ENCODE measurements at places on chromosomes 12 and 14. TPM values are rescaled to one million over a fixed set of nuclear protein-coding genes. Genes with fewer than 3 reads are reported as not detected.

The GALNT9 gene
- total RNA-seq, result 1.5 TPM

The DEPDC4 gene
- total RNA-seq, result 2.0 TPM

The TAS2R43 gene
- 0.94 TPM for total RNA-seq

- no peaks in the 10 kb centered on the region for H3K4me1 ChIP-seq
- H3K36me3 ChIP-seq, result no peaks in the 10 kb centered on the region
- H3K27me3 ChIP-seq, result no peaks in the 10 kb centered on the region
- no peak overlapping the region for H3K4me3 ChIP-seq
- no peak overlapping the region for H3K27ac ChIP-seq
These were observed 31.5 kb downstream of the PHETA1 start for GRCh38 chr12:111337371-111337770.

DNA sequence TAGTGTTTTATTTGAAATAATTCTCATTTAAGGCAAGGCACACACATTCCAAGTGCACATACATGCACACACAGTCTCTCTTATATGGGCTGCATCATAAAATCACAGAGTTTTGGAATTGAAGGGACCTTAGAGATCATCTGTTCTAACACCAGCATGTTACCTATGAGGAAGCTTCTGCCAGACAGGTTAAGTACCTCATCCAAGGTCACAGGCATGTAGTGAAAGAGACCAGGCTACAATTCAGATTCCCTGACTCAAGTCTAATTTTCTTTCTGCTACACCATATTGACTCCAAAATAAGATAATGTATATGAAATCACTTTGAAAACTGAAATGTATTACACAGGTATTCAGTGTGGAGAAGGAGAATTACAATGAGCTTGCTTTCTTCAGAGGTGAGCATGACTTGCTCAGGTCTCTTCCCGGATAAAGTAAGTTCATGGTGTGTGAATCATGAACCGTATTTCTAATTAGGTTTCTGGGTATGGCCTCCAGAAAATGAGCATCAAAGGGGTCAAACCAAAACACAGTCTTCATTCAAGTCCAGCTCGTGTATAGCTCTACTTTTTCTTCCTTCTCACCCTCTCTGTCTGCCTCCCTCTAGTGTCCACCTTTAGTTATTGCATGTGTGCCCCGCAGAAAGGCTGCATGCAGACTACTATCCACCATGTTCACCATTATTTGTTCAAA, 411.9 kb downstream of the FUT8 start:
- peak; percentile 82 for DNase-seq
- H3K27me3 ChIP-seq, result no peaks in the 10 kb centered on the region
- no peaks in the 10 kb centered on the region for H3K4me1 ChIP-seq
- no peaks in the 10 kb centered on the region for H3K36me3 ChIP-seq

GRCh38 chr12:98456576-98457573, 58.5 kb upstream of the TMPO start:
- H3K4me3 ChIP-seq, result peak overlapping the region; percentile 6
- H3K4me1 ChIP-seq, result peaks cover 3% of the 10 kb centered on the region
- H3K27ac ChIP-seq, result no peak overlapping the region
- peaks cover 7% of the 10 kb centered on the region for H3K27me3 ChIP-seq
- no peak for DNase-seq
- no peaks in the 10 kb centered on the region for H3K36me3 ChIP-seq

- no peak for DNase-seq
- no peak overlapping the region for H3K4me3 ChIP-seq
- no peaks in the 10 kb centered on the region for H3K27me3 ChIP-seq
These were observed 14.5 kb upstream of the TFCP2 start for GRCh38 chr12:51187370-51187987.

DNA sequence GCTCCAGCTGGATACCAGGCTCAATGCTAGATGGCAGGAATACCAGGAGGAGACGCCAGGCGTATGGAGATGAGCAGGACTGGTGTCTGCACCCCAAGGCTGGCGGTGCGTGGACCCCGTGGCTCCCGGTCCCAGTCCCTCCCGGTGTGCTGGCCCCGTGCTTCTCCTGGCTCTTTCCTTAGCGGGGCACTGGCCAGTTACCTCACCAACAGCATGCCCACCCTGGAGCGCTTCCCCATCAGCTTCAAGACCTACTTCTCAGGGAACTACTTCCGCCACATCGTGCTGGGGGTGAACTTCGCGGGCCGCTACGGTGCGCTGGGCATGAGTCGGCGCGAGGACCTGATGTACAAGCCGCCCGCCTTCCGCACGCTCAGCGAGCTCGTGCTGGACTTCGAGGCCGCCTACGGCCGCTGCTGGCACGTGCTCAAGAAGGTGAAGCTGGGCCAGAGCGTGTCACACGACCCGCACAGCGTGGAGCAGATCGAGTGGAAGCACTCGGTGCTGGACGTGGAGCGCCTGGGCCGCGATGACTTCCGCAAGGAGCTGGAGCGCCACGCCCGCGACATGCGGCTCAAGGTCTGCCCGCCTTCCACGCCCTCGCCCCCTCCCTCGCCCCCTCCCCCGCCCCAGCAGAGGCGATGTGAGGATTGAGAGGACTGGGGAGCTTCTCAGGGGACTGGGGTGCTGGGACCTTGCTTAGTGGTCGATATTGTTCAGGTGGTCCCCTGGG, 14.6 kb downstream of the VASH1 start:
- no peak for DNase-seq
- H3K27ac ChIP-seq, result no peak overlapping the region
- no peaks in the 10 kb centered on the region for H3K27me3 ChIP-seq
- no peaks in the 10 kb centered on the region for H3K36me3 ChIP-seq

DNA sequence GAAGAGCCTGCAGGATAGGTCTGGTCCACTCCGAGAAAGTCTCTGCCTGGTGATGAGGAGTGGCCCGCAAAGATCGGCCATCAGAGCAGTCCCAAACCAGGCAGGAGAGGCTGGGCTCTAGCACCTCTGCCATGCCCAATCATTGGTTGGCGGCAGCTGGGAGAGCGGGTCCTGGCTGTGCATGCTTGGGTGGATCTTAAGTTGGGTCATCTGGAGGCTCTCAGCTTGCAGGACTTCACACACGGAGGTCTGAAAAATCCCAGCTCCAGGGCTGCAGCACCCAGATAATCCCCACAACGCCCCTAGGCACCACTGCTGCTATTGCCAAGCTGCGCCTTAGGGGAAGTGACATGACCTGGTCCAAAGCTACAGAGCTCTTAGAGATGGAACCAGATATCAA, 766.7 kb upstream of the TBX3 start:
- H3K4me1 ChIP-seq, result no peaks in the 10 kb centered on the region
- no peak overlapping the region for H3K27ac ChIP-seq
- no peak for DNase-seq
- H3K4me3 ChIP-seq, result no peak overlapping the region
- H3K36me3 ChIP-seq, result no peaks in the 10 kb centered on the region

GRCh38 chr14:33917661-33918060, 33.2 kb downstream of the EGLN3 start:
- peaks cover 39% of the 10 kb centered on the region for H3K4me1 ChIP-seq
- H3K27ac ChIP-seq, result no peak overlapping the region
- H3K27me3 ChIP-seq, result no peaks in the 10 kb centered on the region
- H3K4me3 ChIP-seq, result no peak overlapping the region
- H3K36me3 ChIP-seq, result no peaks in the 10 kb centered on the region

DNA sequence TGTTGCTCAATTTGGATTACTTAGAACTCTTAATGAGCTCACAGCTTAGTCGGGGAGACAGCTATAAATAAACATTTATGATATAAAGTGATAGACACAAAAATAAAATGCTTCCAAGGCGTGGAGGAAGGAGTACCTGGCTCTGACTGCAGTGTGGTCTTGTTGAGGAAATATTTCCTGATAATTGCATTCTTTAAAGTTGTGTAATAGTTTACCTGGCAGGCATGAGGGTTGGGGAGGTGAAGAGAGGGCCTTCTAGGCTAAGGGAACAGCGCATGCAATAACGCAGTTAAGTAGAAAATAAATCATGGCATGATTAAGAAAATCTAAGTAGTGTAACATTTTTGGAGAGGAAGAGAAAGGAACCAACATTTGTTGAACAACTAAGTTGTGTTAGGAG, 260.5 kb upstream of the ATP2B1 start:
- no peak for DNase-seq
- no peaks in the 10 kb centered on the region for H3K36me3 ChIP-seq

DNA sequence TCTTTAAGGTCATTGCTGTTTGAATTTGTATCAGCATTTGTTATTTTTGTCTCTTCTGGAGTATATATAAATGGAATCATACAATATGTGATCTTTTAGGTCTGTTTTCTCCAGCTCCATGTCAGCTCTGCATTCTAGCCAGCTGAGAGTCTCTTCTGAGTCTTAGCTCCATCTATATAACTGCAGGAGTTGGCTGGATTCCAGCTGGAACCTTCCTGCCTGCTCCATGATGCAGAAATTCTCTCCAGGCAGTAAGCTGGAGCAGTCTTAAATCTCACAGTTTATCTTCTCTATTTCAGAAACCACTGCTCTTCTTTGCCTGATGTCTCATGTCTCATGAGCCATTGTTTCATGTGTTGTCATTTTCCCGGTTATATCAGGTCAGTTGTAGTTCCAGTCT, 827.6 kb downstream of the NRXN3 start:
- H3K4me3 ChIP-seq, result no peak overlapping the region
- no peaks in the 10 kb centered on the region for H3K36me3 ChIP-seq
- no peak overlapping the region for H3K27ac ChIP-seq
- no peaks in the 10 kb centered on the region for H3K27me3 ChIP-seq

- no peak for DNase-seq
- no peak overlapping the region for H3K4me3 ChIP-seq
- no peak overlapping the region for H3K27ac ChIP-seq
- H3K36me3 ChIP-seq, result peaks cover 23% of the 10 kb centered on the region
- H3K27me3 ChIP-seq, result no peaks in the 10 kb centered on the region
These were observed 25.4 kb upstream of the PWP1 start for GRCh38 chr12:107660235-107660634.

DNA sequence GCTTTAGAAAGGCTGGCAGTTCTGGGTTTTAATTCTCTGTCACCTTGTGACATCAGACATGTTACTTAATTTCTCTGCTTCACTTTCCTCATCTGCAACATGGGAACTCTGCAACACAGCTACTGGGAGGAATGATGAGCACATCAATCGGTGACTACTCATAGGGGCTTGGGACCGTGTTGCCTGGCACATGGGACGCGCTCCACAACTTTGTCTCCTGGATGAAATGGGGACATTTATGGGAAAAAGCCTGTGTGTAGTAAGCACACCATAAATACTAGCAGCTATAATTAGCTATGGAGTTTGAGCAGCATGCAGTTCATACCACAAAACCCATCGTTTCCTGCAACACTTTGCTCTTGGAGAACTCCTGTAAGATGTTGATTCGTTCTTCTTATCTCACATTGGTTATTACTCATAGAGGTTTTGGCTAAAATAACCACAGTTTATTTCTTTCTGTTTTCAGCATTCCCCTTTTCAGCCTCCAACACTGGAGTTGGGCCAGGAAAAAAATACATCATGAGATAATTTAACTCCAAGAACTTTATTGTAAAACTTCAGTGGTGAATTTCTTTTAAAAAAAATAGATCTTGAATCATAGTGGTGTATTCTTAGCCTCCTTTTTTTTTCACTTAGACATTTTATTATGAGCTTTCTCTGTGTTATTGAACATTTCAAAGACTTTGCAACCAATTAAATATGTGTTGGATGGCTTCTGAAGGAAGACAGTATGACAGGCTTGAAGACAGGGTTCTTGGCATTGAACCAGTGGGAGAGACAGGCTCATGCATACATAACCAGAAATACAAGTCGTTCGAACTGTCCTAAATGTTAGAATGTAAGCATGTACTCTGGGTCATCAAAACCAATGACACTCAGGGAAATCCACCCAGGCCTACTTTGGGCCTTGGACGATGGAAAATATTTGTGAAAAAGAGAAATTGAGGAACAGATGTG, 72.7 kb downstream of the RIN3 start:
- peaks cover 90% of the 10 kb centered on the region for H3K4me1 ChIP-seq
- H3K36me3 ChIP-seq, result peaks cover 9% of the 10 kb centered on the region
- no peaks in the 10 kb centered on the region for H3K27me3 ChIP-seq
- H3K27ac ChIP-seq, result peak overlapping the region; percentile 95
- no peak overlapping the region for H3K4me3 ChIP-seq
- peak; percentile 61 for DNase-seq

GRCh38 chr12:48045965-48046518, 41.8 kb upstream of the COL2A1 start:
- no peaks in the 10 kb centered on the region for H3K4me1 ChIP-seq
- DNase-seq, result no peak
- H3K36me3 ChIP-seq, result peaks cover 42% of the 10 kb centered on the region
- no peaks in the 10 kb centered on the region for H3K27me3 ChIP-seq
- H3K4me3 ChIP-seq, result no peak overlapping the region

GRCh38 chr14:50531595-50532501, 521 bp downstream of the MAP4K5 start:
- no peaks in the 10 kb centered on the region for H3K36me3 ChIP-seq
- peak overlapping the region; percentile 77 for H3K4me3 ChIP-seq
- DNase-seq, result no peak
- H3K27me3 ChIP-seq, result no peaks in the 10 kb centered on the region
- H3K27ac ChIP-seq, result peak overlapping the region; percentile 67
- peaks cover 4% of the 10 kb centered on the region for H3K4me1 ChIP-seq

GRCh38 chr14:49774106-49774505, 6.2 kb downstream of the KLHDC2 start:
- no peak for DNase-seq
- H3K27me3 ChIP-seq, result no peaks in the 10 kb centered on the region
- H3K36me3 ChIP-seq, result peaks cover 10% of the 10 kb centered on the region
- H3K27ac ChIP-seq, result no peak overlapping the region

- H3K36me3 ChIP-seq, result peaks cover 3% of the 10 kb centered on the region
- no peak for DNase-seq
- no peak overlapping the region for H3K27ac ChIP-seq
- no peaks in the 10 kb centered on the region for H3K27me3 ChIP-seq
- H3K4me1 ChIP-seq, result no peaks in the 10 kb centered on the region
These were observed 69.6 kb downstream of the ITPK1 start for GRCh38 chr14:93045965-93046704.

GRCh38 chr14:96623676-96624484, 121.7 kb downstream of the PAPOLA start:
- no peak for DNase-seq
- H3K4me3 ChIP-seq, result no peak overlapping the region
- H3K27ac ChIP-seq, result no peak overlapping the region
- no peaks in the 10 kb centered on the region for H3K4me1 ChIP-seq
- H3K36me3 ChIP-seq, result no peaks in the 10 kb centered on the region
- peaks cover 16% of the 10 kb centered on the region for H3K27me3 ChIP-seq

GRCh38 chr12:62320054-62320453, 59.9 kb downstream of the USP15 start:
- H3K4me1 ChIP-seq, result no peaks in the 10 kb centered on the region

DNA sequence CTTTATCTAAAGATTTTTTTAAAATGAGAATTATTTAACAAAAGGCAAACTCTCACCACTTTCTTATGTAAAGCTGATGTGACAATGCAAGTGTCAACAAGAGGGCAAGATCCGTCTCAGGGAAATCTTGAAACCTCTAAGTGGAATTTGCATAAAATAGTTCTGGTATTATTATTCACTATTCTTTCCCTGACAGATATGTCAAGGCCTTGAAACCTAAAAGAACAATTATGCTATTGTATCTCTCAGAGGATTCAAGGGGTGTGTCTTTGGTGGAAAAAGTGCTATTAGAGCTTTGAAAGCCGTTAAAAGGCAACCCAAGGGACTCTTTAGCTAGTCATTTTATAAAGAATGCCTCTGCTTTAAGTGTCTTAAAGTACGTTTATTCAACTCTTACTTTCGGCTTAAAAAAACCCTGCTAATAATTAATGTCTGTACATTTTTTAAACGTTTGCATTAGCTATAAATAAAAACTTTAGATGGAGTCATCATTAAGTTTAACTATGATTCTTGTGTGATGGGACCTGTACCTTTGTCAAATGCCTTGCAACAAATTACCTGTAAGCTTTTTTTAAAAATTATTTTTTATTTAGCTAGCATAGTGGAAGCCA, 585.5 kb downstream of the VRK1 start:
- no peak overlapping the region for H3K27ac ChIP-seq
- H3K4me1 ChIP-seq, result peaks cover 24% of the 10 kb centered on the region
- H3K4me3 ChIP-seq, result no peak overlapping the region
- H3K27me3 ChIP-seq, result no peaks in the 10 kb centered on the region

GRCh38 chr12:68932128-68932960, 627 bp downstream of the CPM start:
- H3K27me3 ChIP-seq, result peaks cover 32% of the 10 kb centered on the region
- no peaks in the 10 kb centered on the region for H3K4me1 ChIP-seq
- peak overlapping the region; percentile 37 for H3K4me3 ChIP-seq
- DNase-seq, result peak; percentile 13
- no peaks in the 10 kb centered on the region for H3K36me3 ChIP-seq
